ENCODE measurements at places on chromosomes 1 and 21.

GRCh38 chr1:163928651-163929050, 606.9 kb downstream of the NUF2 start:
- no peak for DNase-seq

DNA sequence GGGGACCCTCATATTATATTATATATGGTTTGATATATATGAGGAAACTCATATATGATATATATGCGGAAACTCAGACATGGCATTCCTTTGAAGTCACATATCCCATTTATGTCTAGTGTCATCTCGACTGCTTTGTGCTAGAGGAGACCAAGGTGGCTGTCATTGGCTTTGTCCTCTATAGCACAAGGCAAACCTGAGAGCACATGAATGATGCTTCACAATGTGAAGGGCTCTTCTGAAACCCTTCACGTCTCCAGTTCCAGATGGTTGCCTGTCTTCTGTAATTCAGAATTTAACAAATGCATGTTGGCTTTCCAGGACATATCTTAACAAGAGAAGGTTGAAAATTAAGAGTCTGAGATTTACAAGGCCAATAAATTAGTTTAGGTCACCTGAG, 303.6 kb downstream of the BARHL2 start:
- DNase-seq, result no peak

GRCh38 chr1:26155370-26156284, 3.3 kb upstream of the FAM110D start:
- DNase-seq, result no peak

- DNase-seq, result no peak
These were observed 3.0 kb downstream of the TTC13 start for GRCh38 chr1:230975636-230976035.

DNA sequence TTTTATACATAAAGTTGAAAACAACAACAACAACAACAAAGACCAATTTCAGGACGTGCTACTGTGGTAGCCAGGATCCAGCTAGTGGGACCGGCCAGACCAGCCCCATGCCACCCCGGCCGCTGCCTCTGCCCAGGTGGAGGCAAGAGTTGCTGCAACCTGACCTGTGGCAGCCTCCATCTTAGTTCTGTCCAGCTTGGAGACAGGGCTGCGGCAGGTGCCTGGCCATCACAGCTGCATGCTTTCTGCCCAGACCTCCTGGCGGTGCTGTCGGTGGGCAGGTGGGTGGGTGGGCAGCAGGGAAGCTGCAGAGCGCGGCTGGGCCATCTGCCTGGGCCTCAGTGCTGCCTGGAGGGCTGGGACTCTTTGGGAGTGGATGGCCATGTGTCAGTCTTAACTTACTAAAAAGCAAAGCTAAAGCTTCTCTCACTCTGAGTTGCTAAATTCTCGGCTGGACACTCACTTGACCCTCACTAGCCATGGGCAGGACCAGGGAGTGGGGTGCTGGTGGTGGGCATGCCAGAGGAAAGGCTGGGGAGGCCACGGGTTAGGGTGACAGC, 38.6 kb downstream of the KIAA1614 start:
- no peak for DNase-seq

DNA sequence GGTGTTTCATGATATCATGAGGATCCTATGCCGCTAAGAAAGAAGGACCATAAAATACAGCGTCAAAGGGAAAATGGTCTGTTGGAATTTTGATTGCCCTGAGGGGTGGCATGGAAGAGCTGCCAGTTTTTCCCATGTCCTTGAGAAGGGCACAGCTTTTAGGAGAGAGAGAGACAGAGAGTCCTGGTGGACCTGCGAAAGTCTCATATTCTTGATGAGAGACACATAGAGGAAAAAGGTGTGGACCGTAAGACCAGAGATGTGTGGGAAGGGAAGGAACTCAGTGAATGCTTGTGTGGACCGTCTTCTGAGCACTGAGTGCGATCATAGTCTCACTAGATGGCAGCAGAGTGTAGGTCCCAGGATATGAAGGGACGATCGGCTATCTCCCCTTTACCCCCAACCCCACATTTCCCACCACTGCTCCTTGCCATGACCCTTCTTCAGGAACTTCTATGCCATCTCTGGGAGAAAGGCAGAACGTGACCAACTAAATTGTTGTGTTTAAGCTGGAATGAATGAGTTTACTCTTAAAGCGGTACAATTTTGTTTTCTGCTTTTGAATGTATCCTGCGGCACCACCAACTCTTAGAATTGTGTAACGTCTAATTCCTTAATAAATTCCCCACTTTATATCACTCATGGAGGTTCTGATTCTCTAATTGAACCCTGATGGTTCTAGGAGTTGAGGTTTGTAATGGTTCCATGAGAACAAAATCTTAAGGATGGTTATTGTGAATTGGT, 117.7 kb downstream of the CTH start:
- DNase-seq, result no peak

- DNase-seq, result no peak
These were observed 301.2 kb upstream of the DEPDC1 start for GRCh38 chr1:68798071-68798470.

DNA sequence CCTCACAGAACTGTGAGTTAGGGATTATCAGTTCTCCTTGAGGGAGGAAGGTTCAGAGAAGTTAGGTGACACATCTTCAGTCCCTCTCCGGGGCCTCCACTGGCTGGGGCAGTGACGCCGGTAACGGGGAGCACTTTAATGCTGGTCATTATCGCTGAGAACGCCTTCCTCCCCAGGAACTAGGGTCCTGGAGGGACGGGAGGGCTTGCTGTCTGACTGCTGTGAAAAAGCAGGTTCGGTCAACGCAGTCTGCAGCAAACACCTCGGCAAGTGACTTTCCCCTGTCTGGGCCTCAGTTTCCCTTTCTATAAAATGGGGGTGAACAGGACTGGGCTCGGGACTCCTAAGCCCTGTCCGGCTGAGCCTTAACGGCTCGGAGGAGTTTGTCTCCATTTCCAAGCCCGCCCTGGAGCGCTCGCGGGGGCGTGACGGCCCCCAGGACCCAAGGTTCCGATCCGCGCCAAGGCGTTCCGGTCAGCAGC, 341 bp upstream of the TMEM61 start:
- DNase-seq, result no peak
